Bronchial epithelial cell (primary cell): ENCODE measurements at places on chromosomes 1 and 21. TPM values are rescaled to one million over a fixed set of nuclear protein-coding genes. Genes with fewer than 3 reads are reported as not detected.

DNA sequence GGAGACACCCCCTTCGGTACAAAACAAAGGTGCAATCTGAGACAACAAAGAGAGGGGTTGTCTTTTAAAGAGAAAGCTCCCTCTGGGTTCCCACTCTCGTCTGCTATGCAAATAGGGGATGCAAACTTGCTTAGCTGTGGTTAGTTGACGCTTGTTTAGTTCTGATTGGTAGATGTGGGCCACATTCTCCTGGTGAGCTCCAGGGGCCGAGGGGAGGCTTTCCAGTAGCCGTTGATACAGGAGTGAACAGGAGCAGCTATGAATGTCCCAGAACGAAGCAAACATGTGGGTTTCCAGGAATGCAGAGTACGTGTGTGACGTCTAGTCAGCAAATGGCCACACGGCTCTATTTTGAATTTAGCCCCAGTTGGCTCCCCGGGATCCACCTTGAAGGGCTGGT lies 14.7 kb downstream of the TFF2 start:
- peak; percentile 34 for DNase-seq

DNA sequence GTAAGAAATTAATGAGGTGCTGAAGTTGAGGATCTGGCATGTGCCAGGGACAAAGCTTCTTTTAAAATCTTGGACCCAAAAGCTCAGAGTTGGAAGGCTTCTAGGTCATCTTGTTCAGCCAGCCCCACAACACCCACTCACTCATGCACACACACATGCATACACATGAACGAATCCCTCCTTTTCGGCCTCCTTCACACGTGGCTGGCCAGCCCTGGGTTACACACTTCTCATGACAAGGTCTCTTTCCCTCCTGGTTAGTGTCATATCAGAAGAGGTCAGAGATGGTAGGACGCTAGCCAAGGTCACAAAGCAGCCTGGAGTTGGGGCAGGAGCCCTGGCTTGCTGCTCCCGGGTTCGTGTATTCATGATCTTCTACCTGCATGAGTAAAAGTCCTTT lies 6.9 kb downstream of the DMBX1 start:
- no peak for DNase-seq

PLPP3 gene
- total RNA-seq = 2.2 and 3.4 TPM in 2 replicates

DNA sequence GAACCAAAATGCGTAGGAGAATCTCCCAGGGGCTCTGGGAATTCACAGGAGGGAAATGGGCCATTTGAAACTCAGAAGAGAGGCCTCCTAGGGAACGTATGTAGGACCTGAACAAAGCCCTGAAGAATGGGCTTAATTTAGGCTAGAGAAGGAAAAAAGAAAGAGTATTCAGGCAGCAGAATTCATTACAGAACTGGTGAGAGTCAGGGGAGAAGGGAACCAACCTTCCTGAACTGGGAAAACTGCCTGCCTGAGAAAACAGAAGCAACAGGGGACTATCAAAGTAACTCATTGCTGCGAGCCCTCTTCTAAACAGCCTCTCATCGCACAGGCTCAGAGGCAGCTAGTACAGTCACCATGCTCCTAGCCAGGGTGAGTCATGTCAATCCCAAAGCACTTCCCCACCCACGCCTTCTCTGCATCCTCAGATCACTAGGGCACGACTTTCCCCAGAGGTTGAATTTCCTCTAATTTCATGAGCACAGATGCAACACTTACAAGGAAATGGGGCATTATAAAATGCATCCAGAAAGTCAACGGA lies 98.1 kb downstream of the ADSS2 start:
- DNase-seq = peak; percentile 97

DNA sequence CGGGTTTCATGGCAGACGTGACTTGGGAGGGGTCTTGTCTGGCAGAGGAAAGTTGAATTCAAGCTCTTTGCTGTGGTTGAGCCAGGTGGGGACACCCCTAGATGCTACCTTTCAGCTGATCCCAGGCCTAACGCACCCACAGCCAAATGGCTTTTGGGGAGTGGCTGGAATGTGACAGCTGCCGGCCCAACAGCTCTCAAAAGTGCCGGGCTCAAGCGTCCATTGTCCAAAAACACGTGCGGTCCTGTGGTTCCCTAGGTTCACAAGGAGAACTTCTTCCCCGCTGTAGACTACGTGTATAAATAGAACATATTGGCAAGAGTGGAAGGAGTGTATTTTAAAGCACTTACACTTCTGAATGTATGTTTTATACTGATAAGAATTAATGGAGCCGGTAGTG lies 87.1 kb upstream of the ARHGEF16 start:
- no peak for DNase-seq

GRCh38 chr1:78156805-78157521 lies 111.2 kb downstream of the GIPC2 start:
- DNase-seq = peak; percentile 41

GRCh38 chr21:34603002-34603709 lies 11.8 kb downstream of the RCAN1 start:
- DNase-seq = peak; percentile 49

TIE1 gene
- total RNA-seq = 0.53 TPM in 1 of 2 replicates, not detected in the other

ZSWIM5 gene
- under 0.01 TPM in 2 replicates for total RNA-seq

- DNase-seq = no peak
These were observed 105.7 kb upstream of the PLPPR5 start for GRCh38 chr1:99110140-99111041.

CLDN8 gene
- total RNA-seq = 0.26 and 0.51 TPM in 2 replicates

GRCh38 chr1:203593723-203594122 lies 32.9 kb upstream of the ATP2B4 start:
- peak; percentile 62 for DNase-seq

GRCh38 chr1:55443175-55443915 lies 228.2 kb upstream of the USP24 start:
- peak; percentile 75 for DNase-seq

GRCh38 chr1:211535346-211535745 lies 43.4 kb upstream of the RD3 start:
- peak; percentile 35 for DNase-seq

THEM4 gene
- total RNA-seq = 6.7 and 9.7 TPM in 2 replicates

DNA sequence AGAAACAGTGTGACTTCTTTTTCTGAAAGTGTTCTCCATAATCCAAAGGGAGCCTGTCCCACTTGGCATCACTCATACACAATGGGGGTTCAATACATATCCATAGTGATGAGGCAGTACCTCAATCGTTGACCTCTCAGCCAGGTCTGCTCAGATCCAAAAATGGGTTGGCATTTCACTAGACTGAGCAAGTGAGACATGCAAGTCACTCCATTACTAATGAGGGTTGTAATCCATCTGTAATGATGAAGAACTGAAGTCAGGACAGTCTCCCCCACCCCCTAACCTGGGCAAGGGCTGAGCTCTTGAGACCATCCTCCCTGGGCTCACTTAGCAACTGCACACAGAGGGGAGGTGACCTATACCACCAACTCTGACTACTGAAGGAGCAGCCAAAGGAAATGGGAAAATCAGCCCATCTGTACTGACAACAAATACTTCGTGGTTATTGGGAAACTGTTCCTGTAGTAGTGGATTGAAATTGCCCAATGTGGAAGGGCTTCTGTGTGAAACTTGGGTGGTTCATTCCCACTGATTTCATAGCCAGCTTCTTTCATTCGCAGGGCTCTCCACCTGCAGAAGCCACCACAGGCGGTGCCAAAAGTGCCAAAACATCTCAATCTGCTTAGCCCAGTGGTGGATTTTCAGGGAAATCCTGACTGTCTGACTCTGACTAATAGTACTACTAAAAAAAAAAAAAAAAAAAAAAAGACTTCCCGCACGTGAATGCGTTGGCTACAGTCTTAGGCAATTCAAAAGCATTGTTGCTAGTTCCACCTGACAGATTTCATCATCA lies 5.0 kb downstream of the NGF start:
- DNase-seq = peak; percentile 93

PLEKHA6 gene
- 2.1 and 3.5 TPM in 2 replicates for total RNA-seq

DNA sequence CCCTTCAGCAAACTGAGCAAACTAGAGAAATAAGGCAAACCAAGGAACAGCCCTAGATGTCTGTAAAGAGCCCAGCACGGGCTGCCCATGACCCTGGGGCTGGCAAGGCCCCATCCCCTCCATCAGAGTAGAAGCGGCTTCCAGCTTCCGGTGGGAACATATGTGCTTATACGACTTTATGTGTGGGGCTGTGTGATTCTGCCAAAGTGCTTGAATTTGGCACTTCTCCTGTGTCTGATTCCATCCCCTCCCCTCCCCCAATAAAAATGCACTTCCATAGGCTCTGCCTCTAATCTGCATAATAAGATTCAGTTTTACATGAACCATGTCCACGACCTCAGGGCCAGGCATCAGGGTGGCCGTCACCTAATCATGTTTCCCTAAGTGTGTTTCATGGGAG lies 236.6 kb downstream of the DSCAM start:
- no peak for DNase-seq

GRCh38 chr1:180053594-180054567 lies 99.3 kb downstream of the CEP350 start:
- DNase-seq = no peak

C1orf87 gene
- total RNA-seq = not detected in 2 replicates

GRCh38 chr1:75438355-75438754 lies 172.6 kb downstream of the SLC44A5 start:
- DNase-seq = no peak

DNA sequence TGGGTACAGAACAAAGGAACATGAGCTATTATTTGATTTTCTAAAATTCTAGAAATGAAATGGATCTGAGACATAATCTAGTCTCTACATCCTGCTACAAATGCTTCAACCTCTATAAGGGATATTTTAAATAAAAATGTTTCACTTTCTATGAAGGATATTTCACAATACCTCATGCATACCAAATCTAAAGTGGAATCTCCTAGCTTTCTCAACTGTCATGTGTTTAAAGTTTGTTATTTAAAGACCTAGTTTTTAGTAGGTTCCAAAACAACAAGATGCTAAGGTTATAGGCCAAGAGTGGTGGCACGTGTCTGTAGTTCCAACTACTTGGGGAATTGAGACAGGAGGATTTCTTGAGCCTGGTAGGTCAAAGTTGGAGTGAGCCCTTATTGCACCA lies 47.6 kb downstream of the KDM5B start:
- no peak for DNase-seq

- DNase-seq = no peak
These were observed 20.0 kb downstream of the SCYL3 start for GRCh38 chr1:169873582-169874199.

DNA sequence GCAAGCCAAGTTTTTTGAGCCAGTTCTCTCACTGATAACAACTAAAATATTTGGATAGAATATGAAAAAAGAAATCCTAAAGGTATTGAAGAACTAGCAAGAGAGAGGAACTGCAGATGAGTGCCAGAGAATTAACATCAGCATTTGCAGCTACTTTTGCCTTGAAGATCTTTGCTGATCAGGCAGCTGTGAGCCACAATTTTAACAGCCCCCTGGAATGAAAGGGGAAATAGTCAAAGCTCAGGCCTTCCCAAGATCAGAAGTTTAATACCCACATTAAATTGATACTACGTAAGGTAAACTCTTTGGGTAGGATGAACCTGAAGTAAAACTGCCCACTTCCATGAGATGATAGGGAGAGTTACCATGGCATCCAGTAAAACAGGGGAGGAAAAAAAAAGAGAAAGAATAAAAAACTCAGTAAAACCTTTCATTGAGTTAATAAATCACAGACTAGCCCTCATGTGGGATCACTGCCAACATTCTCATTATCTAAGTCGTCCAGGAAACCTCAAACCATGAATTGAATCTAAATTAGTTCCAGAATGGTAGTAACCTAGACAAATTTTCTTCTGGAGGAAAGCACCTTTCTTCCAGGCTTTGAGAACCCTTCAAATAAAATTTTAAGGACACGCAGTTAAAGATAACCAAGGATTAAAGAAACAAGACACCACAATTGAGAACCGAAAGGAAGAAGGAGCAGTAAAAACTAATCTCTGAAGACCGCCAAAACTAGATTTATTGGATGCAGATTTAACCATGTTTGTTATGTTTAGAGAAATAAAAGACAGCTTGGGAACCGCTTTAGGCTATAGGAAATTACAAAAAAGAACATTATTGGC lies 28.3 kb downstream of the SCP2 start:
- DNase-seq = no peak

DNA sequence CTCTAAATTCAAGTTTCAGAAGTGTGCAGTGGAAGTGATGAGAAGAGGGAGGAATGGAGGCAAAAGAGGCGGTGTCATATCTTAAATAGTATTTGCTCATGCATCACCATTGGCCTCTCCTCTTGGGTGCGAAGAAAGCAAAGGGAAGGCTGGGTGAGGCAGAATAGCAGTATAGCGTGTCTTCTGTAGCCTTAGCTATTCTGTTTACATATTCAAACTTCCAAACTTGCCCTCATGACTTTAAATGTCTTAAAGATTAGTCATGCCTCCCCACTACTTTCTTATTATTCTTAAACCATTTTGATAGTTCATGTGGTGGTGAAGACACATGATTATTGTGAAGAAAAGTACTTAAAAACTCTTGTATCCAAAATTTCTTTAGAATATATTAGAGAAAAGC lies 104.6 kb upstream of the TENT5C start:
- no peak for DNase-seq

TMEM269 gene
- under 0.01 TPM in 2 replicates for total RNA-seq

DNA sequence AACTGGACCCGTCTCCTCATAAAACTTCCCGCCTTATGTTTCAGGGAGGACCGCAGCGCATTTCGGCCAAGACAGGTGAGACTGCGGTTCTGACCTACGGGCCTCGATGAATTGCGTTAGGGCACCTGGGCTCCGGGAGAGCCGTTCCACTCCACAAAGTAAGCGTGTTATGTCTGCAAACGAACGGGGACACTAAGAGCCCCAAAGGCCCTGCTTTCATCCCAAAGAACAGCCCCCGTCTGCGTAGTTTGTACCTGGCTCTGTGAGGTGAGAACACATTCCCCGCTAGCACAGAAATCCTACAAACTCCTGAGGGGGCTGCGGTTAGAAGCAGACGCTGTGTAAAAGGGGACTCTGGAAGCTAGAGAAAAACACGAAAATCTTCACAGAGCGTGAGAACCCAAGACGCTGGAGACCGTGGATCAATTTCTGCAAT lies 41.6 kb upstream of the PPIAL4F start:
- DNase-seq = no peak

OR2L5 gene
- total RNA-seq = not detected in 2 replicates

IL19 gene
- 0.13 TPM in 1 of 2 replicates, not detected in the other for total RNA-seq

GPR25 gene
- total RNA-seq = not detected in 2 replicates

DNA sequence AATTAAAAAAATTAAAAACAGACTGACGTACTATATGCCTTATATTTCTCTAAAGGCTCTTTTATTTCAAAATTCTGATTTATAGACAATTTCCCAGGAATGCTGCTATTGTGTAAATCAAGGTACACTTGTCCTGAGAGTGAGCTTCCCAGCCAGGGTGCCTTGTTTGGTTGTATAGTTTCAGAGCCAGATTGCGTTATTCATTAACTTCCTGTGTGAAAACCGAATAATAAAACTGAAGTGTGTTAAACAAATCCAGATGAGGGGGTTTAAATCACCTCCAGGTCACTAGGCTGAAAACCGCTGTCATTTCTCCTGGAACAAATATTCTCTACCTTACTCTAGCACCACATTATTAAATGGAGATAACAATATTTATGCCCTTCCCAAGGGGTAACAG lies 68.7 kb downstream of the LMX1A start:
- DNase-seq = no peak

GRCh38 chr1:242089911-242090310 lies 91.0 kb upstream of the MAP1LC3C start:
- no peak for DNase-seq

NHLH1 gene
- total RNA-seq = not detected in 2 replicates

DNA sequence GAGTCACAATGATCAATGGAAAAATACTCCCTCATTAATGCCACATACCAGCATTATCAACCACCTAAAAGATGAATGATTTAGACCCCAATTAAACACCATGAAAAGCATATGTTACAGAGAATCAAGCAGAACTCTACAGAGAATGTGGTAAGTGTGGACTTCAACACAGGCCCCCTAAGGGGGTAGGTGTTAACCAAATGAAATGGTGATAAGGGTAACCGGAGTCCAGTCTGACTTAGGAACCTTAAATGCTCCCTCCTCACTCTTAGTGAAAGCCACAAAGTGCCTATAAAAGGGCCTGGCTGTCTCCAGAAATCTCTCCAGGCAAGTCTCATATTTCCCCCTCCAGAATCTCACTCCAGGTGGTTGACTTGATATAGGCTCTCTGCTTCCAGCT lies 149.2 kb upstream of the FOXD3 start:
- no peak for DNase-seq
